ENCODE measurements at places on chromosomes 4 and X. TPM values are rescaled to one million over a fixed set of nuclear protein-coding genes. Genes with fewer than 3 reads are reported as not detected.

CYLC1 gene
- not detected for total RNA-seq

FAM47E gene
- 7.3 TPM for total RNA-seq

FAM200B gene
- 45.4 TPM for total RNA-seq

P2RY4 gene
- 0.54 TPM for total RNA-seq

TMSB15C gene
- total RNA-seq, result 38.4 TPM

SAGE1 gene
- not detected for total RNA-seq

CCKAR gene
- total RNA-seq, result not detected

FHDC1 gene
- total RNA-seq, result 4.0 TPM

CYP4V2 gene
- 19.0 TPM for total RNA-seq

SLIT2 gene
- 46.4 TPM for total RNA-seq

GNRHR gene
- not detected for total RNA-seq

- no peak for DNase-seq
These were observed 83.5 kb downstream of the CDS1 start for GRCh38 chr4:84666439-84666838.

GRCh38 chr4:164402554-164402953 is 351.4 kb upstream of the SMIM31 start:
- no peak for DNase-seq

- no peak for DNase-seq
These were observed 7.8 kb upstream of the RNF128 start for GRCh38 chrX:106718709-106719108.

- no peak for DNase-seq
These were observed 17.4 kb downstream of the ADH6 start for GRCh38 chr4:99201690-99202089.
